ENCODE measurements at places on chromosomes 11 and 22.
A peak's percentile ranks its signal among the peaks of the same experiment; 100 is the strongest.

GRCh38 chr11:12798609-12799011 is 124.4 kb downstream of the TEAD1 start:
- no peak for DNase-seq

GRCh38 chr11:31827455-31828206 is 16.5 kb upstream of the PAX6 start:
- no peak for DNase-seq

GRCh38 chr22:47373648-47374272 is 611.3 kb downstream of the TBC1D22A start:
- no peak for DNase-seq

DNA sequence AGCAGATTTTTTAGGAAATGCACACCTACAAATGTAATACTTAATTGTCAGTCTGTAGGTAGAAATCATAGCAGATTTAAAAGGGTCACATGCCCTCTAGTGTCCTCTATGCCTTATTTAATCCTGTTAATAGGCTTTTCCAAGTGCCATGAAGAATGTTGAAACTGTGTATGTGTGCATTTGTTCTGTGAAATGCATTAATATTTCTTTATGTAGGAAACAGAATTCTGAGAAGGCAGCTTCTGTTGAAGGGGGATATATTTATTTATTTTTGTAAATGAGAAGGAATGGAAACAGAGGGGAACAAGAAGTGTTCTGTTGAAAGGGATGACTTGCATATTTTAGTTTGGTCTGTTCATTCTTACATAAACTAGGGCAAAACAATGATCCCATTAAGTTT is 51.0 kb downstream of the SVIP start:
- no peak for DNase-seq

- DNase-seq = no peak
These were observed 39.5 kb downstream of the MUC5B start for GRCh38 chr11:1262172-1263006.

GRCh38 chr11:37688456-37688855 is 1090.4 kb upstream of the RAG2 start:
- DNase-seq = no peak

GRCh38 chr11:38155856-38156255 is 1557.8 kb upstream of the RAG2 start:
- DNase-seq = no peak

DNA sequence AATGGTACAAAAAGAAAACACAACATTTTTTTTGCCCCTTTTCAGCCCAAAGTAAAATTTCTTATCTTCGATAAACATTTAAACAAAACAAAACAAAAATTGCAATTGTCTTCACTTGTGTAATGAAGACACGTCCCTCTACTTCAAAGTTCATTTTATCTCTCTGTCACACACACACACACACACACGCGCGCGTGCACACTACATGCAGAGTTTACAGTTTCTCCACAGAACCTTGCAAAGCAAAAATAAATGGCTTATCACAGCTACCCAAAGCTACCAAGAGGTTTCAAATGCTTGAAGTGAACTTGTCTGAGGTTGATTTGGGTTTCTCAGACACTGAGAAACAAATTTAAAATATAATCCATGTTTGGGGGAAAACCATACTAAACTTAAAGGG is 72.3 kb downstream of the ETS1 start:
- DNase-seq = no peak

DNA sequence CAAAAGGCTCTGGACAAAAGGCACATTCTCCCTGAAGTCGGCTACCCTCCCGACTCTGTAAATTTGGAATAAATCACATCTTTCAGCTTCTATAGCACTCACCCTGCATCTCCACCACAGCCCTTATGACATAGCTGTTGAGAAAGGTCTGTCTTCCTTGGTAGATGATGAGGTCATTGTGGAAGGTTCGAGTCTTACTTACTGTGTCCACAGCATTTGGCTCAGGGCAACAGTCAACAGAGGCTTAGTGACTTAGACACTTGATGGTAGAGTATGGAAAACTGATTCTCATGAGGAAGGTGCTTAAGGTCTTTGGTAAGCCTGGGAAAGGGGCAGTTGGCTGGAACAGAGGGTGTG is 45.6 kb downstream of the PTPRJ start:
- no peak for DNase-seq

DNA sequence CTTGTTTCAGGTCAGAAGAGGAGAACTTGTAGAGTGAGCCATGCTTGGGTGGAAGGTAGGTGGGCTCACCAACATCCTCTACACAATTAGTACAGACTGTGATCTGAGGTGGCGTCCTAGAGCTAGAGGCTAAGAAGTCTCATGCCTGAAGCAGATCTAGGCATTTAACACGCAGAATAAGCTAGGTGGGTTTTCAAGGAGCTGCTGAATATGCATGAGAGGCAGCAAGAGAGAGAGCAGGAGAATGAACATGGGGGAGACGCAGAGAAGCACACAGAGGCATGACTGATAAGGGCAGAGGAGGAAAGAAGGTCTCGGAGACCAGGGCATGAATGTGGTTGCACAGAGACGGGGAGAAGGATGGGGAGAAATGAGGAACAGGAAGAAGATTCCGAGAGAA is 36.8 kb upstream of the JAM3 start:
- DNase-seq = no peak

GRCh38 chr22:50229370-50229769 is 15.5 kb downstream of the TUBGCP6 start:
- no peak for DNase-seq

DNA sequence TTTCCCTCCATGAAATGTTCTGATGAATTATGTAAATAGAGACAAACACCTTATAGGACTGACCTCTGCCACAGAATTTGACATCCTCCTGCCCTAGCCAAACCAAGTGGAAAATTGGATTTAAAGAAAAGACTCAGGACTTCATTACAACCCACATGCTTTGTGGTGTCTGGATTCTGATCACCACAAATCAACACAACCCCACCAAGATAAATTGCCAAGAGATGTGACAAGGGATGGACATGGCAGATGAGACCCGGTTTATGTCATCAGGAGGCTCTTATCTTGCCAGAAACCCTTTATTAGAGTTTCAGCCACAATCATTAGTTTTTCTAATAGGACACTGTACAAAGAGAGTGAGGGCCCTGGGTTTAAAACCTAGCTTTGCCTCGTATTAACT is 57.9 kb upstream of the SLC6A5 start:
- no peak for DNase-seq

- DNase-seq = no peak
These were observed 24.8 kb downstream of the TPST2 start for GRCh38 chr22:26565181-26565580.

DNA sequence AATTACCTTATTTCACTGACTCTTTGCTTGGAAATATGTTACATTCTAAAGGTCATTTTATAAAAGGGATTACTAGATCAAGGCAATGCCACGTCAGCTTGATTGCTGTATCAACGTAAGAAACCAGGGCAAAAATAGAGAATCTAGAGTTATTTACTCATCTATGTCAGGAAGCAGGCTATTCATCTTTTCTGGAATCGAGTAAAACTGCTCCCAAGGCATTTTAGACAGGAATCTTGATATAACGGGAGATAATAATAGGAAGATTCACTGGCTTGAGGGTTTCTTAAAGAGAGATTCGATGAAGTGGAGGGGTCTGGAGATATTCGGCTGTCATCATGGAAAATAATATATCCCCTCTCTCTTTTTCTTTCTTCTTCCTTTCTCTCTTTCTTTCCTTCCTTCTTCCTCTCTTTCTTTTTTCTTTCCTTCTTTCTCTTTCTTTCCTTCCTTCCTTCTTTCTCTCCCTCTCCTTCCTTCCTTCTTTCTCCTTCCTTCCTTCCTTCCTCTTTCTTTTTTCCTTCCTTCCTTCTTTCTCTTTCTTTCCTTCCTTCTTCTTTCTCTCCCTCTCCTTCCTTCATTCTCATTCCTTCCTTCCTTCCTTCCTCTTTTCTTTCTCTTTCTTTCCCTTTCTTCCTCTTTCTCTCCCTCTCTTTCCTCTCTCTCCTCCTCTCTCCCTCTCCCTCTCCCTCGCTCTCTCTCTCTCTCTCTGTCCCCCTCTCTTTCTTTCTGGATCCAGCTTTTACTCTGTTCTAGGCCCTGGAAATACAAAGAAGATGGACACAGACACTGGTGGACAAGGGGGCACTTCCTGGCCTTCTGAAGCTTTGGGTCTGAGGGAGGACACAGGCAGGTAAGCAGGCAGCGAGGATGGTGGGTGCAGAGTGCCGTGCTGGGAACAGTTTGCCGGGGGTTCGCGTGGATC is 18.1 kb upstream of the RASD2 start:
- no peak for DNase-seq

DNA sequence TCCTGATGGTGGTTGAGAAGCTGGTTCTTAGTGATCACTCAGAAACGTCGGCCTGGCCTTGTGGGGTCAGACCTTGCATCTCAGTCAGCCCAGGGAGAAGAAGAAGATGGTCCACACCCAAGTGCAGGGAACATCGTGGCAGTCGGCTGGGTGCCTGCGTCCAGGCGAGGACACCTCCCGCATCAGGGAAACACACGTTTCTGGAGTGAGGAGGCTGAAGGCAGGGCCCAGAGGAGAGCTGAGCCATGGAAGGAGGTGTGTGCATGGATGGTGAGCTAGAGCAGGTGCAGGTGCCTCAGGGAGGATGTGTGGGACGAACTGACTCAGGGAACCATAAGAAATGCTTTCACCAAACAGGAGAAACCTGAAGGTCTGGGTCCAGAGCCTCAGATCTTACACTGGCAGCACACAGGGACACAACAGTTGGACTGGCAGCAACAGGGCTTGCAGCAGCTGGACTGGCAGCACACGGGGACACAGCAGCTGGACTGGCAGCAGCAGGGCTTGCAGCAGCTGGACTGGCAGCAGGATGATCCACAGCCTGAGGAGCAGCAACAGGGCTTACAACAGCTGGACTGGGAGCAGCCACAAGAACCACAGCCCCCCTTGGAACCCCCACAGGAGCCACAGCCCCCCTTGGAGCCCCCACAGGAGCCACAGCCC is 632 bp downstream of the KRTAP5-2 start:
- DNase-seq = no peak

- no peak for DNase-seq
These were observed 142.0 kb downstream of the SLC17A6 start for GRCh38 chr11:22479971-22480720.

- no peak for DNase-seq
These were observed 3.2 kb downstream of the ARHGEF12 start for GRCh38 chr11:120339394-120339890.

DNA sequence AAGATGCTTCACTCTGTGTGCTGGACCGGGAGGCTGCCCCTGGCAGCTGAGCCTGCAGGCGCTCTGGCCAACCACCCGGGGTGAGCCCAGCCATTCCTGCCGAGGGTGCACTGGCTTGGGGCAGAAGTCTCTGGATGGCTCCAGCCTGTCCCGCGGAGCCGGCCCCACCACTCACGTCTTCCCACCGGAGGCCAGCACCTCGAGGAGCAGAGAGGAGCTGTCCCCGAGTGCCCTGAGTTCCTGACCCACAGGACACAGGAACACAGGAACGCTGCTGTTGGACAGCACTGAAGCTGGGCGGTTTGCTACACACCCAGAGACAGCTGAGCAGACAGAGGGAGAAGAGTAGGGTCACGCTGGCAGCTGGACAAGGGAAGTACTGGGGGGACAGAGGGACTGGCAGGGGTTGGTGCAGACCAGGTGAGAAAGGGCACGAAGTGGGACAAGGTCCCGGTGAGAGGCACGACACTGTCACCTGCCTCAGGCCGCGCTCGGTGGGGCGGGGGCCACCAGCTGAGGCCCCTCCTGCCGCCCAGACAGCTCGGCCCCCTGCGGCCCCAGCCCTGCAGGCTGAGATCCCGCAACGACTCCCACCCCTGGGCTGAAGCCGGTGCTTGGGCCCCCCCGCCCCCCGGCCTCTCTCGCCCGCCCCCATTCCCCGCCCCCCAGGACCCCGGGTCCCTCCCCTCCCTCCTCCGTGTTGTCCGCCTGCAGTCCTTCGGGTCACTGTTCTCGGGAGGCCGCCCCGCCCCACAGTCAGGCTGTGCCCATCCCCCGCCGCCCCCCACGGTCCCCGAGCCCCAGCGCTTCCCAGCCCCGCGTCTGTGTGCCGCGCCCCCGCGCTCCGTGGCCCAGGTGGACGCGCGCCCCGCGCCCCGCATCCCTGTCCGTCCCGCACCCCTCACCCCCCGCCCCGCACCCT is 624 bp upstream of the B4GALNT4 start:
- DNase-seq = peak; percentile 32

DNA sequence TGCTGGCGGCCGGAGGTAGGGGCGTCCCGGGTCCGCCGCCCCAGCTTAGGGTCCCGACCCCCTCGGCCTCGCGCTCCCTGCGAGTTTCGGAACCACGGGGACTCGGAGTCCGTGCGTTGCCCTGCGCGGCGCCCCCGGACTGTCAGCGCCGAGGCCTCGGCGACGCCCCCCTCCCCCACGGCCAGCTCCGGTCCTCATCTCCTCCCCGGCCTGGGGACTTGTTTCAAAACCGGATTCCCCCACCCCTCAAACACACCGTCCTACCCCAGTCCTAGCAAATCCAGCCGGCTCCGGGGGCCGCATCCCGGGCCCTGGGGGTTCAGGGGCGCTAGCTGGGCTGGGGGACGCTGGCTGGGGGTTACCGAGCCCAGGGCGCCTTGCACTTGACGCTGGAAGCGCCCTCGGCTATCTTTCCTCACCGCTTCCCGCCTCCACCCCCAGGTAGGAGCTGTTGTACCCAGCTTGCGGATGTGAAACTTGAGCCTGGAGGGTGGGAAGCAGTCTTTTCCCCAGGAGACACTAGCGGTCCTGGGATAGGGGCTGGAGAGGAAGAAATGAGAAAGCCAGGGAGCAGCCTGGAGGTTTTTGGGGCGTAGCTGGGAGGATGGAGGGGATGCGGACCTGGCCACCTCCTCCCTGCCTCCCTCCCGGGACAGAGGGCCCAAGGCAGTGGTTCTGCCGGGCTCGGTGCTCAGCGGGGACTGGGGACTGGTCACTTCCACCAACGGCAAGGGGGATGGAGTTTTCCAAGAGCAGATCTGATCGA is 550 bp downstream of the FBLN1 start:
- peak; percentile 51 for DNase-seq

GRCh38 chr22:24437741-24438328 is 10.4 kb downstream of the ADORA2A start:
- no peak for DNase-seq

- DNase-seq = no peak
These were observed 68.9 kb downstream of the MTMR3 start for GRCh38 chr22:29951791-29952413.

DNA sequence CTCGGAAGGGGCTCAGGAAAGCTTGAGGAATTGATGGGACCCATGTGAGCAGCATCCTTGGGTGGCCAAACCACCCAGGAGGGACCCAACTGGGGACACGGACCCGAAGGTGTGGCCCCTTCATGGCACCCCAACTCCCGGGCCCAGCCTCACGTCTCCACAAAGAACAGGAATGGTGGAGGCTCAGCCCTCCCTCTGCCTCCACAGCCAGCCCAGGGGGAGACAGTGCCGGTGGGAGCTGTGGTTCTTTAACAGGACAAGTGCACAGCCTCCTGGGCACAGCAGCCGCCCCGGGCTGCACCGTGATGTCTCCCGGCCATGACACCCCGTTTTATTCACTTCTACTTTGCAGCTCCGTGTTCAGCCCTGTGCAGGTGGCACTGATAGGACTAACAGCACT is 587.2 kb downstream of the BRD1 start:
- no peak for DNase-seq

DNA sequence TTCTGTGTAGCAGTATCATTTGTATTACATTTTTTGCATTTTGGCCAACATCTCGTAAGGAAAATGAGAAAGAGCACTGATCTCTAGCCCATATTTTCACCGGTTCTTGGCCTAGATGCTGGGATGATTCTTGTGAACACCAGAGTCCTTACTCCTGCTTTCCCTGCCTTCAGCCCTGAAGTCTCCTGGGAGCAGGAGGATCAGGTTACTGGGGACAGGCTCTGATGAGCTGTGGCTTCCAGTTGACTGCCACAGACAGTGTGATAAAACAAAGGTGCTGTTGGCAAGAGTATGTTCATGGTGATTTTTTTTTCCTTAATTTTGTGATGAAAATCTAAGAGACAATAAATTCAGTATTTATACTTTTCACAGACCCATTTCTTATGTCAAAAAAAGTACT is 34.2 kb upstream of the ADSL start:
- no peak for DNase-seq
